ENCODE measurements at places on chromosomes 12 and 14.

DNA sequence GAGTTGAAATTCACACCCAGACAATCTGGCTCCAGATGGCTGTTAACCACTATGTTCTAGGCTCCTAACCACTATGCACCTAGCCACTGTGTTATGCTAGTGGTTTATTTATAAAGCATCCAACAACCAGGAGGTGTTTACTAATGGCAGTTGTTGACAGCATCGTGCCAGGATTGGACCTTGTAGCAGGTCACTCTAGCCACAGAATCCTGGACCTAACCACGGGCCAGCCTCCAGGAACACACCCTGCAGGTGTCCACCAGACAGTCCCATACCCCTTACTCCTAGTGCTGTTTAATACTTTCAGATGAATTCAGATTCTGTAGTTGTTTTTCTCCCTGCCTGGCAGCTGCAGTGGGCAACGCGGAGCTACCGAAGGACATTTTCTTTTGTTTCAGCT is 109.4 kb upstream of the MYL2 start:
- DNase-seq: no peak

DNA sequence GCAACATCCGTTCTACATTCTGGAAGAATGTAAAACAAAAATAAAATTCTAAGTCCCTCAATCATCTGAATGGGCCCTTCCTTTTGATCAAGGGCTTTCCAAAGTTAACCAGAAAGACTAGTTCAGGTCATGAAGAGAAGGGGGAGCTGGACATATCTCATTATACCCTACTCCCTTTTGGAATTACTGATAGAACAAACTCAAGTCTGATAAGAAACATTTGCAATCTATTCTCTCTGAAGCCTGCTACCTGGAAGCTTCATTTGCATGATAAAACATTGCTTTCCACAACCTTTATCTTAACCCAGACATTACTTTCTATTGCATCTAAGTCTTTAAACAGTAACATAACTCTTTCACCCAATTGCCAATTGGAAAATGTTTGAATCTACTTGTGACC is 8.3 kb upstream of the ACSM4 start:
- no peak for DNase-seq

- peak; percentile 49 for DNase-seq
Measured at GRCh38 chr12:11981121-11981733, 89.5 kb upstream of the BCL2L14 start.

- no peak for DNase-seq
Measured at GRCh38 chr12:304805-305204, 42.2 kb upstream of the SLC6A13 start.

DNA sequence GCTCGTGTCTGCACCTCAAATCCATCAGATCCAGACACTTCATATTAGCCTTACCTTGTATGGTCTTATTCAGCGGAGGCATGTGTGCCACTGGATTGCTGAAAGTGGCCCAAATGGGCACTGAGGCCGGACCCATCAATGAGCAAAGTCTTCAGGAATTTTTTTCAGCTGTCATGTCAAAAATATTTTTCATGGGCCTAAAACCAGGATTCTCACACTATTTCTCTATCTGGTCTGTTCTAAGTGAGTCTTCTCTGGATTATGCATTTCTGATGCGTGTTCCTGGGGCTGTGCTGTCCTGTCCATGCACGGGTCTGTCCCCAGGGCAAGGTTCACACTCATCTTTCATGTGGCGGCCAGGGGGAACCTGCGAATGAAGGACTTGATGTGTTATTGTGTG is 94.6 kb downstream of the KCNA5 start:
- no peak for DNase-seq

DNA sequence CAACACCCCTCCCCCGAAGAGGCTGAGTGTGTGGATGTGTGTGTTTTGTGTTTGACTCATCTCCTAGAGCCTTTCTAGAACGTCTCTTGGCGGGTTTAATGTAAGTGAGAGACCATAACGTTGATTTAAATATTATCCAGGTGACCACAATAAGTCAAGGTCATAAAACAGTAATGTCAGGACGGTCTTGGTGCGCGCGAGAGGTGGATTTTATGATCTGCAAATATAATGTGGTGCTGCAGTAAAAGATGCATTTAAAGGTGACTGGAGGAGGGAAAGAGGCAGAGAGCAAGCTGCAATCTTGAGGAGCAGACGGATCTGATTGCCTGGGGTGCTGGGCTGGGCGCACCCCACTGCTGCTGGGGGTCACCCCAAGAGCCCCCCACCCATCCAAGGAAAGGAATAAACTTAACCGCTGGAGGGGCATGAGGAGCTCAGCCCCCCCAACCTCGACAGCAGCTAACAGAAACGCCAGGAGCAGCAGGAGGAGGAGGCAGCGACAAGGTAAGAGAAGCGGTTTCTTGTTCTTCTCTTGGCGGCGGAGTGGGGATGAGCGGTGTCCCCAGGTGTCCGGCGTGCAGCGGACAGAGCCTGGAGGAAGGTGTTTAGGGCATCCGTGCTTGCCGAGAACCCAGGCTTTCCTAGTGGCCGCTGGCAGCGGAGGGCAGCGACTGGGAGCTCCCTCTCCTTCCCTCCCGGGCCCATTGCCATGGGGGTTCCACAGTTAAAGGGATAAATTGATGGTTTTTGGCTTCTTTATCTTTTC is 5.5 kb downstream of the HOXC10 start:
- no peak for DNase-seq

DNA sequence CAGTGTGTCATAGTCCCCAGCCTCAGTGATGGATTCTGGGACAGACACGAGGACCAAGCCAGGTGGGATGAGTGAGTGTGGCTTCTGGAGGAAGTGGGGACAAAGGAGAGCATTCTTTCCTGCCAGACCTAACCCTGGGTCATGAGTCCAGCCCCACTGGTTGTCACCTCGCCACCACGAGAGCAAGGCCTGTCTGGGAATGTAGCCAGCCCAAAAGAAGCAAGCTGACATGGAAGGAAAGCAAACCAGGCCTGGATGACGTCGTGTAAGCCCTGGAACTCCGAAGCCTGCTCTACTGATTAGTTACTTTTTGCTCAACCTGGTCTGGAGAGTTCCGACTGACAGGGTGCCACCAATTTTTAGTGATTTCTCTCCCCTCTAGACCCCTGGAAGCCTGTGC is 105.9 kb downstream of the SINHCAF start:
- no peak for DNase-seq

- DNase-seq: no peak
Measured at GRCh38 chr12:122250047-122250446, 16.2 kb downstream of the VPS33A start.

DNA sequence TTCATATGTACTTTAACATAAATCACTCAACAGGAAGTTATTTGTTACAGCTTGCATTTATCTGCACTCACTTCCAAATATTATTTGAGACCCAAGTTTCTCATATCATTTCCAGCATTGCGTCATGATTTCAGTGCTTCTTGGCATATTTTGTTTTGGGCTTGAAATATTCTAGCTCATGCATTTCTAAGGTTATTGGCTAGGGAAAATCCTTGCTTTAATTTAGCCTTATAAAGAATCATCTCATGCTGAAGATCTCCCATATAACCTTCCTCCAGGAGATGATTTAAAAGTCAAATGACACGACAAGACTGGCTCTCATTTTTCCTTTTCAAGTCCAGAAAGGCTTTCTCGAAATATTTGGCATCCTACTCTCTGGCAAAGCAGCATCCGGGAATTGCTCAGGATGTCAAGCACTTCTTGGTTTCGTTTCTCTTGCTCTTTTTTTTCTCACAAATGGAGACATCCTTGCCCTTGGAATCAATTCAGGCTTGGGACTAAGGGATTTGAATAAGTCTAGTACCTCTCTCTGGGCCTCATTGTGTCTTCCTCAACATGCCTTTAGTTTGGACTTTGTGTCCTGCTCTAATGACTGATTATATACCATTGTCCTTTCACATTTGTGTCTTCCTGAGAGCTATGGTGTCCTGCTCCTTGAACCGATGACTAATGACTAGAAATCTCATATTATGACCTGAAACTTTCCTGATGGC is 295.0 kb downstream of the RMST start:
- DNase-seq: no peak

DNA sequence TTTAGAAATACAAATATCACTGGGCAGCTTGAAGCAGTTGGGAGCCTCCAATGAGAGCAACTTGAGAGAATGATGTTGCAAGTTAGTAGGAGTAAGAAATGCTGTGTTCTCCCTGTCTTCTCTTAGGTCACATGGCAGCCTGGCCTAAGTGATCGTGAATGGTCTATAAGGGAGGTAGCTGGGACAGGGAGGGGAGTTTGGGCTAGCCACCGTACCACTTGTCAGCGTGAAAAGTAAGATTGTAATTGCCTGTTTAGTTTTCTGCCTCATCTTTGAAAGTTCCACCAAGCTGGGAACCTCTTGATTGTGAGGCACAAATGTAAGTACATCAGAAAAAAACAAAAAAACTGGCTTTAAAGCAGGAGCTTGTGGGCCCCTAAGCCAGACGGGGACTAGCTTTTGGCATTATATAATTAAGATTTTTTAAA is 36.4 kb downstream of the MDM2 start:
- no peak for DNase-seq

DNA sequence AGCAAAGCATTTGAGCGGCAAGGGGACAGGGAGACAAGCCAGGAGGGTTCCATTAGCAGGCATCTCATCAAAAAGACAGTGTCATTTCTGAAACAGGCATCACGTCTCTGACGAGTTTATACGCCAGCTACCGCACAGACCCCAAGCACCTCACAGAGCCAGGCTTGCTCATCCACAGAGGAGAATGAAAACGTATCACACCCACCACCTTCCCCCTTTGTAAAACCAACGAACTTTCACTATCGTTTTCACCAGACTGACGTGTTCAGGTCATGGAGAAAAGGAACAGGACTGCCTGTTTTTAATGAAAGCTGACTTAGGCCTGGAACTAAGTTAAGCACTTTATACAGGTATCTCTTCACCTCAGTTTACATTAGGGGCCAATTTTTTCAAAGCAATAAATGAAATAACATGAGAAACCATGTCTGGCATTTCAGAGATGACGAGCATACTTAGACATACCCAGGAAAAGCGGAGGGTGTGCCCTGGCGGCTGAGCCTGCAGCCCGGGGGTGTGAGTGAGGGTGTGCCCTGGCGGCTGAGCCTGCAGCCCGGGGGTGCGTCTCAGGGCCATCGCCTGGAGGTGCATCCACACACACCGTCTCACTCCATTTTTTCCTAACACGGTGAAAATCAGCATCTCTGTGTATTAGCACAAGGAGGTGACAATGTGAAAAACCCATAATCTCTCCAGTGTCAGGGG is 41.9 kb downstream of the STX2 start:
- no peak for DNase-seq

DNA sequence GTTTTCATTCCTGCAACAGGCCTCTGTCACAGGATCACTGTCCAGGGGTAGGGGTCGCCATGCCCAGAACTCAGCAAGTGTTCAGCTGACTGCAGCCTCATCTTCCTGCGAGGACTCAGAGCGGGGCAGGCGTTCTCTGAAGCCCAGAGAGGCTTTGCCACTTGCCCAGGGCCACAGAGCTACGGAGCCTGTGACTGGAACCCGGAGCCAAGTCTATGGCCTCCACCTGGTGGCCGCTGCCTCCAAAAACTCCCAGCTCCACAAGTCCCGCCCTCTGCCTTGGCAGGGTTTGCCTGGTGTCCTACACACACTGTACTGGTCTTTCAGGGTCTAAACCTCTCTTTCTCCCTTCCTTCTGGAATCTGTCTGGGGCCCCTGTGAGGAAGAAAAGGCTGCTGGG is 8.7 kb upstream of the PPP1R13B start:
- DNase-seq: no peak

GRCh38 chr14:94483729-94484275 is 7.8 kb upstream of the SERPINA9 start:
- DNase-seq: no peak

- no peak for DNase-seq
Measured at GRCh38 chr12:50240096-50240791, 43.1 kb downstream of the LIMA1 start.

DNA sequence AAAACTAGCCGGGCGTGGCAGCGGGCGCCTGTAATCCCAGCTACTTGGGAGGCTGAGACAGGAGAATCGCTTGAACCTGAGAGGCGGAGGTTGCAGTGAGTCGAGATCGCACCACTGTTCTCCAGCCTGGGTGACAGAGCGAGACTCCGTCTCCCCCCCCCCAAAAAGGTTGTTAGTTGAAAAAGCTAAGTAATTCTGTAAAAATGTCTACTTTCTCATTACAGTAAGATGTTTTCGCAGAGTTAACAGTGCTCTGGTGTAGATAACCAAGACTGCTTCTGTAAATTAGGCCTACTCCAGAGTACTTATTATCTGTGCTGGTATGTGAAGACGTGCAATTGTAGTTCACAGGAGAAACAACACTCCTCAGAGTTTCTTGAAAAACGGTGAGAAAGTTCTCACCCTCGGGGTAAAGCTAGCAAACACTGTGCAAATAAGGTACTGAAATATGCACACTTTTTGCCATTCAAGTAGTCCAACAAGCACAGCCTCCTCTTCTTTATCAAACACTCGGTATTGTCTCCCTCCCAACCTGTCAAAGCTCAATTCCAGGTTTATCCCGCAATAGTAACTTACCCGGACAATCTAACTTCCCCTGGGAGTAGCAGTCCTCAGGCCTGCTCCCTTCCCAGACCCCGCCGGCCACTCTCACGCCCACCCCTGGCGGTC is 974 bp downstream of the BTBD7 start:
- DNase-seq: no peak

DNA sequence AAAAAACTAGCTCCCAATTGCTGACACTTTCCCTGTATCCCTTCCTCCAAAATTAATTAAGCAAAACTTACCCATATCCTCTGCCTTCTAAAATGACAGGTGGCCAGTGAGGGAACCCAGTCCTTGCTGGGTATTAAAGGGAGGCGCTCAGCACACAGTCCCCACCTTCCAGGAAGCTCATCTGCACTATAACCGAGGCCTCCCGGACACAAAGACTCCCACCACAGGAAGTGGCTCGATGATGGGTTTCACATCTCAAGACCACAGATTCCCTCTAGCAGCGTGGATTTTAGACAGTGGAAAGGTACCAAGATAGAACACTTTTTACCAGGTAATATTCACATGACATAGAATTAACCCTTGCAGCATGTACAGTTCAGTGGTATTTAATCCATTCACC is 126.8 kb upstream of the NCOR2 start:
- DNase-seq: no peak

DNA sequence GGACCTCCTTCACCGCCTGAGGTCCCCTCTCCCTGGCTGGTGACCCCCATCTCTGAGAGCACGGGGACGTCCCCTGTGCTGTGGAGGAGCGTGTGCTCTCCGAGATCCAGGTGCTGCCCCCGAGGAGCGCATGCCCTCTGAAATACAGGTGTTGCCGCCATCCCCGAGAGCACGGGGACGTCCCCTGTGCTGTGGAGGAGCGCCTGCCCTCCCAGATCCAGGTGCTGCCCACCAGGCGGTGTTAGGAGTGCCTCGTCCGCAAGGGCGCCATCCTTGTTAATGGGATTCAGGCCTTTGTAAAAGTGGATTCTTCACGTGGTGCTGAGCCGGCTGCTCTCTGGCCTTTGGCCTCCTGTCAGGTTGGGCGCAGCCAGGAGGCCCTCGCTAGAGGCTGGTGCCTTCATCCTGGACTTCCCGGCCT is 10.1 kb downstream of the NOC4L start:
- no peak for DNase-seq

DNA sequence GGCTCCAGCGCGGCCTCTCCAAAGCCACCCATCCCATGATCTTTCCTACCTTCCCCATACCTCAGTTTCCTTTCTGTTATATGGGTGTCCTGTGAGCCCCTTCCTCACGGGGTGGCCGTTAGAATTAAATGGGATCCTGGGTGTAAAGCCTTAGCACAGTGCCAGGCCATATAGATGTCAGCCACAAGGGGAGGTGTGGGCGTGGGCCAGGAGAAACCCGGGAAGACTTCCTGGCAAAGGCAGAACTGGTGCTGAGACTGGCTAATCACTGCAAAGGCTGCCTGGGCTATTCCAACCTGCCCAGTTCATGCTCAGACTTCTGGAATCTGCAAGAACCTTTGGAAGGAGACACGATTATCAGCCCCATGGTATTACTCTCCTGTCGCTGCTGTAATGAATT is 11.0 kb upstream of the NCOR2 start:
- DNase-seq: no peak

Data from C1 segment of cervical spinal cord (tissue), 14 donors.